Stimulated activated CD8-positive, alpha-beta memory T cell treated with anti-CD3 and anti-CD28 coated beads, Interleukin-2, amount 100 ng/mL, for 48 hours (primary cell): ENCODE measurements at places on chromosomes 2 and 18.

DNA sequence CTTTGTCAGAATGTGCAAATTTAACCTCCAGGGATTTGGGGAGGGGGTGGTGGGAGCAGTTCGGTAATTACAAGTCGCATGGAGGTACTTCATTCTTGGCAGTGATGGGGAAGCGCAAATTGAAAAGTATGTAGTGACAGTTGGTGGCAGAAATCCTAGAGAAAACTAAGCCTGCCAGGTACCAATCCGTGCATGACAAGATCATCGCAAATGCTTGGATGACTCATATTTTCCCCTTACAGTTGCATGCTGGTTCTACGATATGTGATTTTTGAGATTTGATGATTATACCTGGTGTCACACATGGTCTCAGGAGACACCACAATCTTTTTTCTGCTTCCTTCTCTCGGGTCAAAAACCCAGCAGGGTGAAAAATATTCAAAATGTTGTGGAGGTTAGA is 479.7 kb upstream of the ID2 start:
- DNase-seq = no peak

DNA sequence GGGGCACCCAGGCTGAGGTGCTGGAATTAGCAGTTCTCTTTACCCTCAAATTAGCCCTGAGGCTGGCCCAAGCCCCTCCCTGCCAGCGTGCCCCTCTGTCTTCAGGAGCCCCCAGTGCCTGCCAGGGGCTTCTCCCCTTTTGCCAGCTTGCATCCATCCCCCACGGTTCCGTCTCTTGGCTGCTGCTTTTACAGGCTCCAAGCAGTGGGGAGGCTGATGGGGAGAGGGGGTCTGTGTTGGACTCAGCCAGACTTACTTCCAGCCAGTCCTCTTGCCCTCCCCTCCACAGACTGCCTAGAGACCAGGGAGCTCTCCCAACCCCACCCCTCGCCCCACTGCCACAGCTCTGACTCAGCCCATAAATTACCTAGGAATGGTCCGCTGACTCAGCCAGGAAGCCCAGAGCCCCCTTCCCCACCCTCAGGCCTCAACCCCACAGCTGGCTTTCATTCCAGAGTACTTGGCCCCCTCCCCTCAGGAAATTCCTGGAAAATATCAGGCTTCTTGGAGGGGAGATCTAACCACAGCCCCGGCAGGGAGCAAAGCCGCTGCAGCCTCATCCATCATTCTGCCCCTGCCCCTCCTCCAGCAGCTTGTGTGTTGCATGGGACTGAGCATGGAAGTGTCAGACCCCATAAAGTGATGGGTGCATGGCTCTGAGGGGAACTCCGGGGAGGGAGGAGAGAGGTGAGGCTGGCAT is 184.6 kb downstream of the ZFP36L2 start:
- DNase-seq = no peak

- DNase-seq = no peak
Observed at GRCh38 chr2:128513961-128514283, 195.3 kb upstream of the HS6ST1 start.

DNA sequence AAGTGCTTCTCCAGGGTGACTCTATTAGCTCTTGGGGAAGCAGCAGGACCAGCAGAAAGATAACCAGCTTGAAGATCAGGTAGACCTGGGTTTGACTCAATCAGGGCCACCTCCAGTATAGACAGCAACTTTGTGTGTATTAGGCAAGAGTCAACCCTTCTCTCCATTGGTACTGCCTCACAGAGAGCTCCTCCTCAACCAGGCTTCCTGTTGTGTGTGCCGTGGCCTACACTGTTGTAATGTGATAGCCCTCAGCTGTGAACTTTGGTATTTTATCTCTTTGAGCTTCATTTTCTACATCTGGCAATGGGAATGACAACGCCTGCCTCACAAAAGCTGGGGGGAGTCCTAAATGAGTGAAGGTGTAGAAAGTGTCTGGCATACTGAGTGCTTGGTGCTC is 17.0 kb upstream of the MAP3K20 start:
- DNase-seq = no peak

DNA sequence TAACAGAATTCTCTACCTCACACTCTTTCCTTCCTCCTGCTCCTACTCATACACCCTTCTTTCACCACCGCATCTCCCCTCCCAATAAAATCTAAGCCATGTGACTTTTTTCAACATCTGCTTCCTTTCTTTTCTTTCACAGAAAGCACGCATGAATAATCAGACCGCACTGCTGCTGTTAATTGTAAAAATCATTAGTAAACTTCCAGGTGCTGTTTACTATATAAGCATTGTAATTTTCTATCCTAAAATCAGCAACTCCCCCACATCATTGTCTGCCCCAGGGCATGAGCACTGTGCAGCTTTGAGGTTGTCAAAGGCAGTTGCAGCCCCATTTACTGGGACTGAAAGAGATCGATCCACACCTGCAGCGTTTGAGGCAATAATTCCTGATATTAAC is 782.6 kb upstream of the ID2 start:
- no peak for DNase-seq

DNA sequence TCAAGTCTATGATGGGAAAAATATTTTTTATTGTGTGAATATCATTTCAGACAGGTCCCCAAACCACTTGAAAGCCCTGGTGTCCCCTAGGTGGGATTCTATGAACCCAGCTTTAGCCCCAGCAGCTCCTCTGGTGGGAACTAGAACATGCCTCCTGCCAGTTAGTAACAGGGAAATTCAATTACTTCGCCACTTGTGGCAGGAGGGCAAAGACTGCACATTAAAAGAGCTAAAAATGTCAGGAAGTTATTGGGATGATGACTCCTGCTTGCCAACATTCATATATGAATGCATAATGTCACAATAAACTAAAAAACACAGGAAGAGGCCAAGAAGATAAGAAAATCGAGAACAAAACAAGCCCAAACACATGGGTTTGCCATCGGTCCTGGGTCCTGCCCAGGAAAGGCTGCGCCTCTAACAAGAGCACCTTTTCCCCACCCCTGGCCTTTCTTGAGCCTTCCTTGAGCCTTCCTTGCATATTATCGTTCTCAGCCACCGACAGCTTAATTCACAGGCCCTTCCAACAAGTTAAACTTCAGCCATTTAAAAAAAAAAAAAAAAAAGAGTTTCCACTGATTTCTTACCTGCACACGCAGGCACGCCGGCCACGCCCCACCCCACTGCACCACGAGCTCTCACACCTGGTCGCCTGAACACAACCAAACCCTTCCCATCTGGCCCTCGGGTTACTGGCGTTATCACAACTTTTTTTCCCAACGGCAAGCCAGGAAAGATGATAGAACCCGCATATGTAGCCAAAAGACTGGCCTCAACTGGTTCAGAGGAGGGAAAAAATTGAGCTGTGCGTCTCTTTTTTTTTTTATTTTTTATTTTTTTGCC is 23.4 kb downstream of the BCL11A start:
- no peak for DNase-seq

- peak; percentile 8 for DNase-seq
Observed at GRCh38 chr18:24402209-24402785, 4.7 kb upstream of the OSBPL1A start.

- DNase-seq = no peak
Observed at GRCh38 chr18:33749834-33750233, 171.8 kb downstream of the ASXL3 start.

DNA sequence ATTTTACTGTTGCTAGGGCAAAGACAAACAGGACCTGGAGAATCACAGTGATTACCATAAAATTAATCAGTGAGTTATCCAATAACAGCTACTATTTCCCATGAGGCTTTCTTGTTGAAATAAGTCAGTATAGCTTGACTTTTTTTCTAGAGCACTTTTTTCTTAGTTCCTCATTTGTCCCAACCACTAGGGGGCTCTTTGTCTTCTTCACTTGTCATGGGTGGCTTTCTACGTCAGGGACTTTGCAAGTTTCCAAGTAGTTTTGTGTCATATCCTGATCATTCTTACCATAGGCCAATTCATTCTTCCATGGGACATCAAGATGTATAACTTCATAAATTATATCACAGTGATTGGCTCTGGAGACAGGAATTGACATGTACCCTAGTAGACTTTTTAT is 1019.6 kb upstream of the PIK3C3 start:
- no peak for DNase-seq

GRCh38 chr2:1509271-1510065 is 96.2 kb downstream of the TPO start:
- no peak for DNase-seq

GRCh38 chr2:9258501-9258900 is 51.9 kb downstream of the ASAP2 start:
- no peak for DNase-seq

GRCh38 chr2:172380436-172381274 is 46.7 kb upstream of the ITGA6 start:
- DNase-seq = no peak

DNA sequence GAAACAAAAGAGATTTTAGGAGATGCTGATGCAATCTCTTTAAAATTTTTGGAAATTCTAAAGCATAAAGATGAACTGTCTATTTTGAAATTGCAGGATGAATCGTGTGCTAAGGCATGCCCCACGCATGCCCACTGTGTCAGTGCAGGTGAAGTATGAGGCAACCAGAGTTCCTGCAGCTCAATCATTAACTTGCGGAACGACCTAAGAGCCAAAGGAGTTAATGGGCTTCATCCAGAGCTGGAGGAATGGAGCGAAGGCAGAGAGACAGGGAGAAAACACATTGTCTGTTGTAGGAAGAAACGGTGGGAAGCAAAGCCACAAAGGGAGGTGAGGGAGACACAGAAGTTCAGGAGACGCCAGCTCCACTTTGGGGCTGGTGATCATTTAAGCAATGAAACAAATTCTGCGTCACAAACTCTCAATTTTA is 265.2 kb downstream of the CCDC85A start:
- no peak for DNase-seq

DNA sequence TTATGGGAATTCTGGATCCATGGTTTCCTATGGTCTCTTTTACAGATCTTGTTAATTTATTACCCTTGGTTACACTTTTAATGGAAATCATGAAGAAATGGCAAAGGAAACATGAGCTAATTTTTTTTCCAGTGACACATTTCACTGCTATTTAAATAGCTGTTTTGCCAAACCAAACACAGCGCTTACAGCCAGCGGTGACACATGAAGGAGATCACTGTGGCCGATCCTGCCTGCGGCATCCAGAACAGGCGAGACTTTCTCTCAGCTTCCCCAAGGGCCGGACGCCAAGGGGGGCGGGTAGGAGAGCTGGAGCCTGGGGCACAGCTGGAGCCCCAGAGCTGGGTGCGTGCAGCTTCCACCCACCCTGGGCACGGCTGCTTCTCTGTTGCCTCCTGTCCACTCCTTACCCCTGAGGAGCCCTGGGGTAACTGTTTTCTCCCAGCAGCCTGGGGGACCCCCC is 81.4 kb upstream of the PKDCC start:
- no peak for DNase-seq

GRCh38 chr2:17617516-17617915 is 77.0 kb downstream of the VSNL1 start:
- DNase-seq = no peak

DNA sequence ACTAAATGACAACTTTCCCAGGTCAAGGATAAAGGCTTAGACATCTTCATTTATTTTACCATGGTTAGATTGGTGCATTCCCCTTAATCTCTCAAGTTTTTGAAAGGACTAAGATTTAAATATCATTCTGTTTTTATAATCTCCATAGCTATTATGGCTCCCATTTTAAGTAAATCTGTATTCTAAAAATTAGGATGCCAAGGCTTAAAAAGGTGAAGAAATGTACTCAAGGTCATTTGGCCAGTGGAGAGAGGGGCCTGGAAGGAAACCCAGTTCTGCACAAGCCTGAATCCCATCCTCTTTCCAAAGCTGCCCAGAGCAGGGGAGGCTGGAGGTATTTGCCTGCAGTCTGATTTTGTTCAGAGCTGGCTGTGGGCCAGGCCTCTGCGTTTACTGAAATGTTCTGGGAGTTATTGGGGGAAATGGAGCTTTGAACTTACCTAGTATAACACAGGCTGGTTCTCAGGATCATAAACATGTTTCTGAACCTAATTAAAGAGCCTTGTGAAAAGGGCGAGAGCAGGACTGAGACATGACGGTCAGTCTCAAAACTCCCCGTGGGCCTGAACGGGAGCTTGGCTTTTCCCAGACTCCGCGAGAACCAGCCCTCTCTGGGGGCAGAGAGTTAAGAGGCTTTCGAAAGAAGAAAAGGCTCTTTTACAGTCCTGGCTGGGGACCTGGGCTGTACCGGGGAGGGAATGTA is 85.6 kb downstream of the DDX1 start:
- no peak for DNase-seq

DNA sequence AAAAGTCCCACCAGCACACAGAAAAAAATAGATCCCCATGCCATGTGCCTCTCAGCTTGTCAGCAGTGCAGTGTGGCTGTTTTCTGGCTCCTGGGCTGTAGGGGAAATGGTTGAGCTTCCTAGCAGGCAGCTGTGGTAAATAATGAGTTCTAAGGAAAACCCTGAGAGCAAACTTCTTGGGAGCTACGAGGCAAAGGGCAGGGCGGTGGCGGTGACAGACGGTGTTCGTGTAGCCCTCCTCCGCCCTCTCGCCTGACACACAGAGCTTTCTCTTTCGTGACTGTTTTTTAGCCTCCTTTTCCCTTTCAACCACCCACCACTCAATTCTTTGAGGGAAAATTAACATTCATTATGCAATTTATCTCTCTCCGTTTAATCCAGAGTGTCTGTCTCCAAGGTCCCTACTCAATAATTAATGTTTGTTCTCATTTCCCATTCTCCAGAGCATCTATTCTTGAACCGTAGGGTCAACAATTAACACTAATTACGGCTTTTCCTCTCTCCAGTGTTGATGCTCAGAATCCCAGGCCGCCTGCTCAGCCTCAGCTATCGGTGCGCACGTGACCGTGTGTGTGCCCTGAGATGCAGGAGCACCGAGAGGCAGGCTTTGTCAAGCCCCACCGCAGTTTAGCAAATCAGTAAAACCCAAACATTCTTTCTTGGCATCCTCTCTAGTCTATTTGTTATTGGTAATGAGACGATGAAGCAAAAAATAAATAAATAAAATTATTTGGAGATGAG is 50.1 kb downstream of the KIAA2012 start:
- DNase-seq = no peak

- DNase-seq = no peak
Observed at GRCh38 chr2:179455172-179455524, 190.5 kb upstream of the SESTD1 start.

GRCh38 chr2:138630164-138630563 is 128.6 kb downstream of the SPOPL start:
- DNase-seq = no peak

GRCh38 chr2:8393506-8393905 is 288.4 kb upstream of the ID2 start:
- no peak for DNase-seq

GRCh38 chr2:99626158-99626557 is 136.3 kb upstream of the REV1 start:
- DNase-seq = no peak

- DNase-seq = no peak
Observed at GRCh38 chr18:75141166-75141565, 67.8 kb downstream of the PTGR3 start.

GRCh38 chr2:134282629-134283400 is 28.9 kb downstream of the MGAT5 start:
- peak; percentile 18 for DNase-seq

GRCh38 chr2:218622606-218623365 is 15.1 kb downstream of the PLCD4 start:
- DNase-seq = no peak

DNA sequence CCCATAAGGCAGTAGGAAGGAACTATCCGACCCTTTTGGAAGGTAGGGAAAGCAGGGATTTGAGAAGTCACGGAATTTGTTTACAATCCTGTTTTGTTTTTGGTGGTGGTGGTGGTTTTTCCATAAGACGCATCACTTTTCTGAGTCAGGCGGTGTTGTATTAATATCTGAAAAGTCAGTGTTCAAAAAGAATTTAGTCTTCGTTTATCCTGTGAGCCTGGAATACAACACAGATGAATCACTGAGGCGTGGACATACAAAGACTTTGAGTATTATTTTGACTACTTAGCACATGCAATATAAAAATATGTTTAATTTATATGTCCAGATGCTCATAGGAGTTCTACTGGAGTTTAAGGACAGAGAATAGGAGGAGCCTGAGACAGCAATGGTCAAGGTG is 785 bp downstream of the ZNF892 start:
- no peak for DNase-seq
